Colonic mucosa (tissue), 4 donors: ENCODE measurements at places on chromosomes 16 and 17. TPM values are rescaled to one million over a fixed set of nuclear protein-coding genes. Genes with fewer than 3 reads are reported as not detected.

The HSD11B2 gene
- 378 TPM for total RNA-seq

The GP1BA gene
- not detected for total RNA-seq

The GNPTG gene
- 48.2 TPM for total RNA-seq

The TP53TG3 gene
- total RNA-seq, result not detected

The NPIPB5 gene
- 159 TPM for total RNA-seq

The SLC5A2 gene
- 0.21 TPM for total RNA-seq

The OR4D1 gene
- total RNA-seq, result not detected

The KRTAP2-2 gene
- total RNA-seq, result not detected

The BICDL2 gene
- total RNA-seq, result 83.9 TPM

The RPL26 gene
- 1,367 TPM for total RNA-seq

- peaks cover 4% of the 10 kb centered on the region for H3K36me3 ChIP-seq
- H3K27ac ChIP-seq, result no peak overlapping the region
- H3K27me3 ChIP-seq, result peaks cover 22% of the 10 kb centered on the region
- no peak overlapping the region for H3K4me3 ChIP-seq
- no peak for DNase-seq
- H3K4me1 ChIP-seq, result peaks cover 8% of the 10 kb centered on the region
Measured at GRCh38 chr16:783404-784161, 4.6 kb downstream of the RPUSD1 start.

GRCh38 chr17:49699966-49700575 lies 7.7 kb downstream of the SLC35B1 start:
- H3K27me3 ChIP-seq, result no peaks in the 10 kb centered on the region
- peaks cover 2% of the 10 kb centered on the region for H3K4me1 ChIP-seq
- H3K27ac ChIP-seq, result no peak overlapping the region
- peaks cover 8% of the 10 kb centered on the region for H3K36me3 ChIP-seq
- no peak for DNase-seq
- H3K4me3 ChIP-seq, result no peak overlapping the region

- no peaks in the 10 kb centered on the region for H3K4me1 ChIP-seq
- H3K27me3 ChIP-seq, result peaks cover 18% of the 10 kb centered on the region
- H3K36me3 ChIP-seq, result no peaks in the 10 kb centered on the region
- no peak overlapping the region for H3K4me3 ChIP-seq
Measured at GRCh38 chr16:89623511-89624261, 10.2 kb downstream of the DPEP1 start.

DNA sequence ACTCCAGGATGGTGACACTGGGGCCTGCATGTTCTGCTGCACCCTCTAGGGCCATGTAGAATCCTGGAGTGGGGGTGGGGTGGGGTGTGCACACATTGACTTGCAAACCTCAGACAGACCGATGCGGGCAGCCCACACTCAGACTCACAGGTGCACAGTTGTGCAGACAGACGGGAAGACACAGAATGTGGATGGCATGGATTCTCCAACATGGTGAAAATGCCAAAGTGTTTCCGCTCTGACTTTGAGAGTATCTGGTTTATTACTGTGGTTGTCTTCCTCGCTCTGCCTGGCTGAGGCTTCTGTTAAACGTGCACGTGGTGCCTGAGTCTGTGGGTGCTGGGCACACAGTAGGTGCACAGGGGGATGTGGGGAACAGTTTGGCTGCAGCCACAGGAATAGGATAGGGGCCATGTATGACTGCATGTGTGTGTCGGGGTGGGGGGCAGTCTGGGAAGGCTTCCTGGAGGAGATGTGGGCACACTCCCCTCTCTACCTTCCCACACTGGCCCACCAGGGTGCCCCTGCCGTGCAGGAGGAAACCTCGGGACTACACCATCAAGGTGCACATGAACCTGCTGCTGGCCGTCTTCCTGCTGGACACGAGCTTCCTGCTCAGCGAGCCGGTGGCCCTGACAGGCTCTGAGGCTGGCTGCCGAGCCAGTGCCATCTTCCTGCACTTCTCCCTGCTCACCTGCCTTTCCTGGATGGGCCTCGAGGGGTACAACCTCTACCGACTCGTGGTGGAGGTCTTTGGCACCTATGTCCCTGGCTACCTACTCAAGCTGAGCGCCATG lies 9.0 kb upstream of the ADGRG3 start:
- no peaks in the 10 kb centered on the region for H3K27me3 ChIP-seq
- DNase-seq, result no peak
- no peaks in the 10 kb centered on the region for H3K36me3 ChIP-seq
- H3K4me3 ChIP-seq, result no peak overlapping the region
- H3K27ac ChIP-seq, result no peak overlapping the region

DNA sequence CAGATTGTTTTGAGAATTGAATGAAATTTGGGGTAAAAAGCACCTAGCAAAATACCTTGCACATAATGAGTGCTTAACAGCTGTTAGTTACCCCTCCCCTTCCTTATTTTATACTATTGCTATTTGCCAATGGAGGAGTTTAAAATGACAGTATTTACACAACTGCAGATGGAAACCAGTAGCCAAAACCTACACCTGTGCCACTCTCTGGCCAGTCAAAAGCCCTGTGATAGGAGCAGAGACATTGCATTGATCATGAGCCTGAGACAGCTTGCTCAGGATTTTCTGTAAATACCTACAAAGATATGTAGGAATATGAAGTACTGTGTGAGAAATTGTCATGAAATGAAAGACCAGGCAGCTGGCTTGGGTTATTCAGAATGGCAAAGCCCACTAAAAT lies 115.3 kb upstream of the HLF start:
- no peak for DNase-seq
- no peaks in the 10 kb centered on the region for H3K36me3 ChIP-seq
- H3K4me3 ChIP-seq, result no peak overlapping the region
- H3K27ac ChIP-seq, result no peak overlapping the region
- no peaks in the 10 kb centered on the region for H3K27me3 ChIP-seq

- DNase-seq, result no peak
- peaks cover 22% of the 10 kb centered on the region for H3K36me3 ChIP-seq
- H3K4me1 ChIP-seq, result no peaks in the 10 kb centered on the region
- H3K27me3 ChIP-seq, result no peaks in the 10 kb centered on the region
Measured at GRCh38 chr17:4040784-4041183, 76.5 kb upstream of the ATP2A3 start.

GRCh38 chr16:580141-580945 lies 9.5 kb upstream of the RAB40C start:
- no peaks in the 10 kb centered on the region for H3K36me3 ChIP-seq
- H3K27me3 ChIP-seq, result no peaks in the 10 kb centered on the region
- H3K4me3 ChIP-seq, result no peak overlapping the region
- H3K4me1 ChIP-seq, result no peaks in the 10 kb centered on the region
- no peak overlapping the region for H3K27ac ChIP-seq
- no peak for DNase-seq

DNA sequence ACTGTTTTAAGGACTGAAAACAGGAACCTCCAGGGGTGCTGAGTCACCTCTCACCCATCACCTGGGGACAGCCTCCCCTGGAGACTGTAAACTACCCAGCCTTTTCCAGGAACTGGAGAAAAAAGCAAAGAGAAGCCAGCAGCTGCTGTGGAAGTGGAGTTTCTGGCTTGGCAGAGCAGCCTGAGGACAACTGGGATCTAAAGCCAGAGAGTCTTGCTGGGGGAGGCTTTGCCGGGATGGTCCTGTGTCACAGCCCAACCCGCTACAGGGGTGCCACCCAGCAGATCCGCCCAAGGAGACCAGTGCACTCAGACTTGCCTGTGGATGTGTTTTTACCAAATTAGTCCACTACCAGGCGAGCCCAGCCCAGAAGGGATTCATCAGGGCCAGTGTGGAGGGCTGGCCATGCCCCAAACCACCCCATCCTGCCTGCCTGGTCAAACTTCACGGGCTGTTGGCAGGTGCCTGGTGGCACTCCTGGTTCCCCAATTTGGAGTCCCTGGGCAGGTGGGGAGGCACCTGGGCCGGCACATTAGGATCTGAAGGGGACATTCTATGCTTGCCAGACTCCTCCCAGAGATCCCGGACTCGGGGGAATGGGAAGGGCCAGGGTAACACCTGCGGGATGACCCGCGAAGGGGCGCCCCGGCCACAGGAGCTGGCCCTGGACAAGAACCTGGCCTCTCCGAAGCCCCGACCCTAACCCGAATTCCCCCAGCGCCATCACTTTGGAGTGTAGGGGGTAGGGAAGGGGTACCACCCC lies 771 bp downstream of the MSRB1 start:
- H3K4me3 ChIP-seq, result peak overlapping the region; percentile 66
- peaks cover 4% of the 10 kb centered on the region for H3K36me3 ChIP-seq
- H3K4me1 ChIP-seq, result peaks cover 16% of the 10 kb centered on the region
- peak; percentile 50 for DNase-seq
- H3K27me3 ChIP-seq, result no peaks in the 10 kb centered on the region

DNA sequence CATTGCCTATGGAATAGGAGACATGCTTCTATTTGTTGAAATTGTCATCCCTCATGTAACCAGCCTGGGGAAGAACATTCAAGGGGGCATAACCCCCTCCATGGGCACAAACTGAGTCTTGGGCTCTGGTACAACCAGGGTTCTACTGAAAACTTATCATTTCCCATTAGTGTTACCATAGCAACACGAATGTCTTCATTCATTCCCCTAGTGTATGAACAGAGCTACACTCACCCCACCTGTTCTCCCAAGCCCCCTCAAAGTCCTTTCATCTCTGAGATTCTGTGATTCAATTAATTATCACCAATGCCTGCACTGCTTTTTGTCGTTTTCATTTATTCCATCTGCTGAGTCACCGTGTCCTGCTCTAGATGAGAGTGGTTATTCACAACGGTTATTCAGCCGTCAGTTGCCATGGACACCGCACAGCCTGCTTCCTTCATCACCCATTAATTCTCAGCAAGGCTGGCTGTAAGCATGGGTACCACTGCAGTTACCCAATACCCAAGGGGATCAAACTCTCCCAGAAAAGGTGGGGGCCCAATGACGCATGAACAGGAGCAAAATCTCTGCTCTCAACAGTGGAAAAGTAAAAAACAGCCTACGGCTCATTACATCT lies 1.6 kb upstream of the GAST start:
- H3K27ac ChIP-seq, result no peak overlapping the region
- no peaks in the 10 kb centered on the region for H3K36me3 ChIP-seq
- H3K4me3 ChIP-seq, result no peak overlapping the region
- DNase-seq, result no peak
- H3K27me3 ChIP-seq, result no peaks in the 10 kb centered on the region

DNA sequence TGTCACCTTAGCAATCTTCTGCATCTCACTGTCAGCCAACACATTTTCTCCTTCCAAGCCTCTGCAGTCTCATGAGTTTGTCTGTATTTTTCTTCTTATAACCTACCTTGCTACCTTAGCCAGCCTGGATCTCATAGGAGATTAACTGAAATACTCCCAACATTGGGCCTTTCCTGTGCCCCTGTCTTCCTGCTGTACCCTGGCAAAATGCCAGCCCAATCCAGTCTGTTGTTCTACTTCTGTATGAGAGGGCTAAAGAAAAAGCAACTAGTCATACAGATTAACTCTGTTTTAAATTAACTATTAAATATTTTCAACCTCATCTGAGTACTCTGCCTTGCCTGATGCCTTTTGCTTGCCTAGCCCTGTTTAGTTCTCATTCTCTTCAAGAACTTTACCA lies 18.4 kb downstream of the GOSR1 start:
- no peak for DNase-seq
- no peak overlapping the region for H3K4me3 ChIP-seq
- H3K36me3 ChIP-seq, result peaks cover 8% of the 10 kb centered on the region
- H3K4me1 ChIP-seq, result no peaks in the 10 kb centered on the region

GRCh38 chr16:1155353-1156054 lies 2.6 kb downstream of the CACNA1H start:
- peak overlapping the region; percentile 67 for H3K27ac ChIP-seq
- H3K27me3 ChIP-seq, result peaks cover 59% of the 10 kb centered on the region
- no peak overlapping the region for H3K4me3 ChIP-seq
- DNase-seq, result no peak
- no peaks in the 10 kb centered on the region for H3K4me1 ChIP-seq
- no peaks in the 10 kb centered on the region for H3K36me3 ChIP-seq

GRCh38 chr17:65219124-65219523 lies 82.0 kb downstream of the RGS9 start:
- no peaks in the 10 kb centered on the region for H3K36me3 ChIP-seq
- H3K4me3 ChIP-seq, result no peak overlapping the region
- no peaks in the 10 kb centered on the region for H3K27me3 ChIP-seq
- no peak for DNase-seq
- no peak overlapping the region for H3K27ac ChIP-seq

DNA sequence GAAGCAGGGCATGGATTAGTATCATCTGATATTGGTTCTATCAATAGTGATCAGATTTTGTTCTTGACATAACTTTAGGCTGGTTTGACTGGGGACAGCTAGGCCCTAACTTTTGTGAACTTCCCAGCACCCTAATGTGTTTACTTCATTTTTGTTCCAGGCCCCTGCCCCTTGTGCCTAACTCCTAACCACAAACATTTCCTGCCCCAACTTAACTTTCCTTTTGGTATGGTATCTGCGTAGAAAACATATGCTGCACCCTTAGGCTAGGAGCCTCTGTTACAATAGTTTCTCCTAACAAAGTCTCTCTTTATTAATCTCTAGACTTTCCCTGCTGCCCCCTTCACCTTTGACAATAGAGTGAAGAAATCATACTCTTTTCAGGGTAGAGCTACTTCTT lies 2.5 kb downstream of the ADPRM start:
- H3K4me1 ChIP-seq, result peaks cover 9% of the 10 kb centered on the region
- H3K4me3 ChIP-seq, result no peak overlapping the region
- H3K27me3 ChIP-seq, result no peaks in the 10 kb centered on the region
- no peaks in the 10 kb centered on the region for H3K36me3 ChIP-seq
- no peak for DNase-seq

DNA sequence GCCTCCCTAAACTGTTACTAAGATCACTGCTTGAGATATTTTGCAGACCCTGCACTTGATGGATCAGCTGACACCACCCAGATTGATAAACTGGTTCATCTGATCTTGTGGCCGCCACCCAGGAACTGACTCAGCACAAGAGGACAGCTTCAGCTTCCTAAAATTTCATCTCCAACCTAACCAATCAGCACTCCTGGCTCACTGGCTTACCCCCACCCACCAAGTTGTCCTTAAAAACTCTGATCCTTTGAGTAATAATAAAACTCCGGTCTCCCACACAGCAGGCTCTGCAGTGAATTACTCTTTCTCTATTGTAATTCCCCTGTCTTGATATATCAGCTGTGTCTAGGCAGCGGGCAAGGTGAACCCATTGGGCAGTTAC lies 174.8 kb downstream of the UTP18 start:
- no peaks in the 10 kb centered on the region for H3K36me3 ChIP-seq
- no peak overlapping the region for H3K27ac ChIP-seq
- no peaks in the 10 kb centered on the region for H3K4me1 ChIP-seq
- no peak overlapping the region for H3K4me3 ChIP-seq
- no peak for DNase-seq

DNA sequence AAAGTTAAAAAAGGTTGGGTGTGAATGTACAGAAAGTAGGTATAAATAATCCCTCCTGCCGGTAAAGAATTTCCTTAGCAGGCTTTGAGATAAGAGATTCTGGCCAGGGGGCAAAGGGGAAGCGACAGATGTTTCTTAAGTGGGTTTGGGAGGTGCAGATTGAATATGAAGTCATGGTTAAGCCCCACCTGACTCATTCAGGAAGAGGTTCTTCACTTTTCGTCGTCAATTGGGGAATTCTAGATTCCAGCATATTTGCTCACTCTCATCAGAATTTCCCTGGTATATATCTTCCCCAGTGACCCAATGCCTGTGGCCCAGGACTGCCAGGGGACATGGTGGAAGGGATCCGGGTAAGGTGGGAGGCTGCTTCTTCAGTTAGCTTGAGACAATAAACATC lies 127.8 kb downstream of the CPPED1 start:
- no peak overlapping the region for H3K4me3 ChIP-seq
- no peak overlapping the region for H3K27ac ChIP-seq
- DNase-seq, result no peak
- H3K4me1 ChIP-seq, result no peaks in the 10 kb centered on the region
